ENCODE measurements at places on chromosomes 13 and 19. TPM values are rescaled to one million over a fixed set of nuclear protein-coding genes. Genes with fewer than 3 reads are reported as not detected.

GRCh38 chr19:28435551-28436271 lies 777.2 kb downstream of the UQCRFS1 start:
- no peak overlapping the region for H3K27ac ChIP-seq
- no peaks in the 10 kb centered on the region for H3K4me1 ChIP-seq
- no peak for DNase-seq
- H3K36me3 ChIP-seq = no peaks in the 10 kb centered on the region
- no peaks in the 10 kb centered on the region for H3K27me3 ChIP-seq
- H3K4me3 ChIP-seq = no peak overlapping the region

DNA sequence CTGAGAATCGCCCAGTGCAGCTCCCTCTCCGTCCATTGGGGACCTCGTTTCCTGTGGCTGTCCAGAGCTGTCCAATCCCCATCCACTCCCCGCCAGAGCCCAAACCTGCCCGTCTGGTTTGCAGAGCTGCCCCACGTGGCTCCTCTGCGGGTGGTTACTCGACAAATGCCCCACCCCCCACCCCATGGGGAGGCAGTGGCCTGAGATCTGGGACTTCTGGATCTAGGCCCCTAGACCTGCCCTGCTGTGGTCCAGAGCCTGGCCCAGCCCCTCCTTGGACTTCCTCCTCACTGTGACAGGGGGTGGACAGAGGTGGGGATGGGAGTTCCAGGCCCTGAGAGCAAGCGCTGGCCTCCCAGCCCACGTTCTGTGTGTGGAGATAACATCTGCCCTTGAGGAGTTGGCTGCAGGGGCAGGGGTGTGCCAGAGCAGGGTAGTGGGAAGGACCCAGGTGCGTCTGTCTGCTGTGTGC lies 29.1 kb downstream of the PAK4 start:
- no peak overlapping the region for H3K4me3 ChIP-seq
- no peak overlapping the region for H3K27ac ChIP-seq
- no peak for DNase-seq
- peaks cover 24% of the 10 kb centered on the region for H3K4me1 ChIP-seq
- no peaks in the 10 kb centered on the region for H3K36me3 ChIP-seq

- peak overlapping the region; percentile 61 for H3K4me3 ChIP-seq
- H3K27ac ChIP-seq = peak overlapping the region; percentile 14
- H3K27me3 ChIP-seq = peaks cover 9% of the 10 kb centered on the region
Observed at GRCh38 chr13:21075379-21076249, 14.2 kb upstream of the LATS2 start.

- DNase-seq = no peak
- H3K4me1 ChIP-seq = peaks cover 15% of the 10 kb centered on the region
- H3K27ac ChIP-seq = peak overlapping the region; percentile 11
- no peaks in the 10 kb centered on the region for H3K27me3 ChIP-seq
Observed at GRCh38 chr13:52026246-52026626, 1.7 kb downstream of the UTP14C start.

- H3K36me3 ChIP-seq = no peaks in the 10 kb centered on the region
- no peak overlapping the region for H3K27ac ChIP-seq
- H3K27me3 ChIP-seq = peaks cover 6% of the 10 kb centered on the region
Observed at GRCh38 chr13:21054313-21054712, 7.1 kb downstream of the LATS2 start.

GRCh38 chr19:18023622-18024251 lies 15.8 kb downstream of the ARRDC2 start:
- H3K36me3 ChIP-seq = no peaks in the 10 kb centered on the region
- peak overlapping the region; percentile 93 for H3K27ac ChIP-seq
- DNase-seq = peak; percentile 68
- peaks cover 50% of the 10 kb centered on the region for H3K4me1 ChIP-seq
- H3K4me3 ChIP-seq = peak overlapping the region; percentile 60

- no peak overlapping the region for H3K27ac ChIP-seq
- H3K4me3 ChIP-seq = no peak overlapping the region
- H3K36me3 ChIP-seq = no peaks in the 10 kb centered on the region
- peaks cover 33% of the 10 kb centered on the region for H3K27me3 ChIP-seq
- H3K4me1 ChIP-seq = peaks cover 3% of the 10 kb centered on the region
Observed at GRCh38 chr13:31015199-31015598, 82.7 kb downstream of the TEX26 start.

- H3K4me1 ChIP-seq = no peaks in the 10 kb centered on the region
- no peak overlapping the region for H3K4me3 ChIP-seq
- H3K27ac ChIP-seq = no peak overlapping the region
- H3K36me3 ChIP-seq = no peaks in the 10 kb centered on the region
- H3K27me3 ChIP-seq = peaks cover 21% of the 10 kb centered on the region
- DNase-seq = no peak
Observed at GRCh38 chr13:36774931-36775330, 44.1 kb upstream of the RFXAP start.

DNA sequence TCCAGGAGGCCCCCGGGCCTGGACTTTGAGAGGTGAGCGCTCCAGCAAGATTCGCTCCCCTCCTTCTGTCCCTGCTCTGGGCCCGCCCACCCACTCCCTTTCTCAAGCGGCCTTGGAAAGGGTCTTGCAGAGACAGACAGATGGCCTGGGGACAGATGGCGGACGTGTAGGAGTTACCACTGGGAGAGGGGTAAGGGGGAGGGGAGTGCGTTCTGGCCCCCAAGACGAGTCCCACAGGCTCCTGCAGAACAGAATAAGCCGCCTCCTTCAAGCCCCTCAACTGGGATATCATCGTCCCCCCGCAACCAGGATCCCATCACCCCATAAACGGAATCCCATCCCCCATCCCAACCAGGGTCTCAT lies 3.6 kb upstream of the TNFAIP8L1 start:
- no peaks in the 10 kb centered on the region for H3K36me3 ChIP-seq
- peaks cover 25% of the 10 kb centered on the region for H3K4me1 ChIP-seq
- H3K27ac ChIP-seq = no peak overlapping the region
- DNase-seq = no peak

DNA sequence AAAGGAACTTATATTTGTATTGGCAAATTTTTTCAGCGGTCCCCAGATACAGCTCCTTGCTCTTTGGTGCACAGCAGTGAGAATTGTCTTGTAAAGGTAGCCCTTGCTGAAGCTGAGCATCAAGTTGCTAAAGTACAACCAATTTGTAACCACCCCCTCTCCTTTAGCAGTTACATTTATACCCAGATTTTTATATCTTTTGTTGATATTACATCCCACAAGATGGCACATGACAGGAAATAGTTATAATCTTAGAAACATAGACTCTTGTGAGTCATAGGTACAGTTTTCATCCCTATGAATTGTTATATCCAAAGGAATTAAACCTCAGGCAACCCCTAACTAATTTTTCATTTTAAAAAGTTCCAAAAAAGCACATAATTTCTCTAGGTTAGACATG lies 523.0 kb upstream of the SLITRK1 start:
- no peak for DNase-seq
- no peak overlapping the region for H3K4me3 ChIP-seq
- no peaks in the 10 kb centered on the region for H3K4me1 ChIP-seq

DNA sequence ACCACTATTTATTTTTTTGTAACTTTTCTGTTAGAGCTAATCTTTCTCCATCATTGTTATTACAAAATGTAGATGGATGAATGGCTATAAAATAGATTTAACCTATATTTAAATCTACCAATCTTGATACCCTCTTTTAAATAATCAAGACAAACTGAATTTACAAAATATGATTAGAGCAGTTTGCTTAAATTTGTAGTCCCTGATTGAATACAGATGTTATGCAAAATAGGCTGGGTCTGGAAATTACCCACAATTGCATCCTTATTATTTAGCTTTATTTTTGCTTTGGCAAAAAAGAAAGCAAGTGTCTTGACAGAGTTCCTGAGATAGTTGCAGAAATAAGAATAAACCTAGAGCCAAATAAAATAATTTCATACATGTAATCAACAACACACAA lies 352.8 kb downstream of the KLF12 start:
- H3K27ac ChIP-seq = no peak overlapping the region
- H3K36me3 ChIP-seq = peaks cover 43% of the 10 kb centered on the region
- H3K4me1 ChIP-seq = peaks cover 25% of the 10 kb centered on the region
- no peaks in the 10 kb centered on the region for H3K27me3 ChIP-seq
- no peak for DNase-seq
- H3K4me3 ChIP-seq = no peak overlapping the region

DNA sequence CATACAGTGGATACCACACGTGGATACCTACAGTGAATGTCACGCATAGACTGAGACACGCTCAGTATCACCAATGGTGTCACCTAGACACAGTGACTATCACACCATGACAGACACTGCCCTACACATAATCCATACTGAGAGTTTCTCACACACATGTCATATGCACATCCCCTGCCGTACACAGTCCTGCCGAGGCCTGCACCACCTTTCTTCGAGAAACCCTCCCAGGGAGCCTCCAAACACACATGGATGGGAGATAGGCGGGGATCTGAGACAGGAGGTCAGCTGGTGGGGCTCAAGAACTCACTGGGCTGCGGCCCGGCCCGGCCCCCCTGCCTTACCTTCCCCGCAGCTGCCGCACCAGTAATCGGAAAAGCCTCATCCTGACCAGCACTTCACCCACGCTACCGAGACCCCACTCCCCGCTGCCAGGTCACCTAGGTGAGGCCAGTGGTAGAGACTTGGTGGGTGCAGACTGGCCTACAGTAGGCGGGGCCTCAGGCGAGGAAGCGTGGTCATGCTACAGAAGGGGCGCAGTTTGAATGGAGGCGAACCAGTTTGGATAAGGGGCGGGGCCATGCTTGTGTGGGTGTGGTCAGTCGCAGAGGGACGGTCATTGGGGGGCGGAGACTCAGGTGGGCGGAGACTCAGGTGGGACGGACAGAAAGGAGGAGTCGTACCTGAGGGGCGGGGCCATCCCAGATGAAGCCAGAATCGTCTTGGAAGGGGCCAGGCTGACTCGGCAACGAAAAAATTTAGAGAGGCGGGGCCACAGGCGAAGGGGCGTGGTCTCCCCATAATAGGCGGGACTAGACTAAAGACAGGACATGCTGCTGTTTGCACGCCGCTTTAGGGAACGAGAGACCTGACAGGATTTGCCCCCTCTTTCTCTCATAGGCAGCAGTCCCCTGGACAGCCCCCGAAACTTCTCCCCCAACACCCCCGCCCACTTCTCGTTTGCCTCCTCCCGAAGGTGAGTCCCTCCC lies 2.1 kb downstream of the MAST1 start:
- H3K4me1 ChIP-seq = peaks cover 28% of the 10 kb centered on the region
- no peak overlapping the region for H3K27ac ChIP-seq
- DNase-seq = peak; percentile 84
- no peaks in the 10 kb centered on the region for H3K36me3 ChIP-seq

GRCh38 chr19:15253513-15253912 lies 21.3 kb upstream of the EPHX3 start:
- peaks cover 56% of the 10 kb centered on the region for H3K36me3 ChIP-seq
- H3K4me3 ChIP-seq = no peak overlapping the region
- H3K4me1 ChIP-seq = no peaks in the 10 kb centered on the region
- H3K27ac ChIP-seq = no peak overlapping the region
- H3K27me3 ChIP-seq = no peaks in the 10 kb centered on the region
- DNase-seq = no peak

DNA sequence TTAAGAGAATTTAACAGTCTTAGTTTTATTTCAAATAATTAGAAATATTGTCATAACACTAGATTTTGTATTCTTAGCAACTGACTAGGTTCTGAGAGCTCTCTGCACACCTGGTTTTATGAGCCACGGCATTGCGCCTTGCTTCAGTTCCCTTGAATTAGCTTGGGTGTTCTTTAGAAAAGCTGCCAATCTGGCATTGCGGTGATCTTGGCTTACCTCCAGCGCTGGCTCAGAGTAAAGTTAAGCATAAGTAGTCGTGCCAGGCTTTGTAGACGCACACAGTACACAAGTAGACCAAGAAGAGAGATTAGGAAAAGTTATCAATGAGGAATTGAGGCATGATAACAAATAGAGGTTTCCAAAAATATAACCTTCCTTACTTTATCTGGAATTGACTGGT lies 45.7 kb downstream of the TPP2 start:
- peaks cover 47% of the 10 kb centered on the region for H3K36me3 ChIP-seq
- no peak overlapping the region for H3K4me3 ChIP-seq
- peaks cover 7% of the 10 kb centered on the region for H3K4me1 ChIP-seq
- H3K27me3 ChIP-seq = no peaks in the 10 kb centered on the region
- DNase-seq = no peak

- H3K4me3 ChIP-seq = no peak overlapping the region
- peak; percentile 34 for DNase-seq
- H3K27ac ChIP-seq = no peak overlapping the region
Observed at GRCh38 chr19:46530636-46531035, 35.0 kb upstream of the PNMA8B start.

DNA sequence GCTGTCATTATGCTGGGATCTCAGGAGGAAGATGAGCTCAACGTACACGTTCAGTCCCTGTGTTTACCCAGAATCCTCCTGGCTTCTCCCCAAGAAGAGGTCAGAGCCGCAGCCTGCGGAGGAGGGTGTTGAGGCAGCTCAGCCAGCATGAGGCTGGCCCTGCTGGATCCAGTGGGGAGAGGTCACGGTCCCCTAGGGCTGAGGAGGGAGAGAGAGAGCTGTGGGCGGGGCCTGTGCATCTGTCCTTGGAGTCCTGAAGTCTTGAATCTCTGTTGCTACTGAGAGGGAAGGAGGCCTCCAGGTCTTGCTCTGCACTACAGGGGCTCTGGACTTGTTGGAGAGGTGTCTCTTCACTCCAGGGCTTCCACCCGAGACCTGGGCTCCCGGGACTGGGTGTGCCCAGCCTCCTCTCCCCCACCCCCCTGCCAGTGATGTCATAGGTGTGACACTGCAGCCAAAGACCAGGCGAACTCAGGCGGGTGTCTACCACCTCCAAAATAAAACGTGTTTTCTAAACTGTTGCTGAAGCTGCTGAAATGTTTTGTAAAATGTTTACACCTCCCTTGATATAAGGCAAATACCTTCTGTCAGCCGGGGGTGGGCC lies 77.9 kb upstream of the KCTD15 start:
- no peak overlapping the region for H3K27ac ChIP-seq
- H3K4me1 ChIP-seq = no peaks in the 10 kb centered on the region
- DNase-seq = no peak
- no peak overlapping the region for H3K4me3 ChIP-seq

DNA sequence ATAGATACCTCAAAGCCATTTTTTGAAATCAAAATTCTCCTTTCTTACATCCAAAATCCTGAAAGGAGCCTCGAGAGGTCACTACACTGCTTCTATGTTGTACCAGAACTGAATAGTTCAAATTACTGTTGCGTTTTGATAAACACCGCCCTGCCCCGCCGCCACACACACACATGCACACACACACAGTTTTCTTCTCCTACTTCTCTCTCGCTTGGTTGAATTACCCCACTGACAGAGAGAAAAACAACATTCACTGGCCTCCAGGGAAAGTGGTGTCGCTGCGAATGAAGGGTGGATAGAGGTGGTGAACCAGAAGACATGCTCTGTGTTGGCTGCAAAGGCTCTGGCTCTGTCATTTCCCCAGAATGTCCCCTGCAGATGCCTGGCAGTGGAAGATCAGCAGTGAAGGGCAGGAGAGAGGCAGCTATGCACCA lies 183.4 kb upstream of the RFC3 start:
- H3K4me1 ChIP-seq = peaks cover 25% of the 10 kb centered on the region
- no peaks in the 10 kb centered on the region for H3K36me3 ChIP-seq
- no peak overlapping the region for H3K4me3 ChIP-seq
- DNase-seq = no peak
- peaks cover 3% of the 10 kb centered on the region for H3K27me3 ChIP-seq
- no peak overlapping the region for H3K27ac ChIP-seq

Gene IGFL1
- total RNA-seq = not detected

Gene ZNF610
- 2.3 TPM for total RNA-seq

Gene SIGLEC8
- not detected for total RNA-seq

Gene LRP3
- total RNA-seq = 0.37 TPM

Gene ZNF208
- 3.4 TPM for total RNA-seq

Gene SLC7A10
- total RNA-seq = not detected

Data from activated CD4-positive, alpha-beta T cell treated with anti-CD3 and anti-CD28 coated beads for 36 hours (primary cell).